Activated T-cell treated with anti-CD3 and anti-CD28 coated beads, Interleukin-2, amount 50 U/mL, for 72 hours (primary cell): ENCODE measurements at places on chromosomes 11 and 22. TPM values are rescaled to one million over a fixed set of nuclear protein-coding genes. Genes with fewer than 3 reads are reported as not detected.

PTH gene
- not detected for total RNA-seq

NRIP3 gene
- 3.1 TPM for total RNA-seq

TESMIN gene
- 8.0 TPM for total RNA-seq

OR10A2 gene
- total RNA-seq = not detected

GNAZ gene
- total RNA-seq = 0.89 TPM
